ENCODE measurements at places on chromosomes 5 and 9.

DNA sequence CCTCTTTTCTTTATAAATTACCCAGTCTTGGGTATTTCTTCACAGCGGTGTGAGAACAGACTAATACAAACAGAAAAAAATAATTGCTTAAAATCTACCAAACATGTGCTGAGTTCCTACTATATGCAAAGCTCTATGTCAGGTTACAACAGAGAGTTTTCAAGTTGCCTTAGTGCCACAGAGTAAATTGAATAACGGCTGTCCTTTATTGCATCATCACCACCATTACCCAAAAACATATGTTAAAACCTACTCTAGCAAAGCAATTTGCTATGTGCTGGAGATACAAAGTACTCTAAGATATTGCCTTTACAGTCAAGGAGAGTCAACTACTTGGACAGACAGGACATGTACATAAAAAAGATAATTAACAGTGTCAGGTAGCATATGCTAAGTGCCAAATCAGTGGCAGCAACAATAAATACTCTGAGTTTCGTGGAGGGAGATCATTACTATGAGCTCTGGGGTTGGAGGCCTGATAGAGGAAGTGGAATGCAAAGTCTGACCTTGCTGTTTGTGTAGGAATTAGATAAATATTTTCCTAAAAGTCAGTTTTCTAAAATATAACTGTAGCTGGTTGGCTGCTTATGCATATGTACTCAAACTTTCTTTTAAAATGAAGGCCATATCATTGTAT, 1058.7 kb upstream of the WWC1 start:
- H3K27ac ChIP-seq: no peak overlapping the region
- no peaks in the 10 kb centered on the region for H3K36me3 ChIP-seq
- no peak overlapping the region for H3K4me3 ChIP-seq
- no peaks in the 10 kb centered on the region for H3K4me1 ChIP-seq
- no peak for DNase-seq
- no peaks in the 10 kb centered on the region for H3K27me3 ChIP-seq

DNA sequence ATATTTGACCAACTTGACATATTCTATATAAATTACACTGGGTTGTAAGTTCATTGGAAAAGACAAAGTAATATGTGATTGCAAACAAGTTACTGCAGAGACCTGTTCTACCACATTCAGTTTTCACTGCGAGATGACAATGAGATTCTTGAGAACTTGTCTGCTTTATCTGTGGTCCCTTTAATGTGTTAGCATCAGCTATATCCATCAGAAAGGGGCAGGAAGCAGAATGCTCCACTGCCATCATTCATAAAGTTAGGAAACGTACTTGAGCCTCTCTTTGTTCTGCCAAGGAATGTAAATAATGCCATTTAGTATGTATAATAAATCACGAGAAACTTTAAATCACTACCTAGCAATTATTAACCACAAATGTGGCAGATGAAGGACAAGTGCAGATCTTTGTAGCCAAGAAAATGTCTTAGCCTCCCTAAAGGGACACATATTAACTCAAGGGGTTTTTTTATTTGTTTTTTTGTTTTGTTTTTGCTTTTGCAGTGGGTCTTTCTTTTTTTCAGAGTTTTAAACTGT, 59.4 kb downstream of the GIN1 start:
- H3K4me1 ChIP-seq: no peaks in the 10 kb centered on the region
- H3K36me3 ChIP-seq: no peaks in the 10 kb centered on the region
- H3K27me3 ChIP-seq: no peaks in the 10 kb centered on the region

GRCh38 chr5:126846344-126846743, 69.4 kb downstream of the LMNB1 start:
- H3K36me3 ChIP-seq: no peaks in the 10 kb centered on the region
- no peak overlapping the region for H3K4me3 ChIP-seq
- no peak for DNase-seq
- H3K27ac ChIP-seq: peak overlapping the region; percentile 24
- H3K27me3 ChIP-seq: no peaks in the 10 kb centered on the region

- no peak overlapping the region for H3K4me3 ChIP-seq
- H3K36me3 ChIP-seq: no peaks in the 10 kb centered on the region
- no peaks in the 10 kb centered on the region for H3K27me3 ChIP-seq
- no peak overlapping the region for H3K27ac ChIP-seq
- no peaks in the 10 kb centered on the region for H3K4me1 ChIP-seq
These were observed 84.3 kb upstream of the GRHPR start for GRCh38 chr9:37338218-37338617.

DNA sequence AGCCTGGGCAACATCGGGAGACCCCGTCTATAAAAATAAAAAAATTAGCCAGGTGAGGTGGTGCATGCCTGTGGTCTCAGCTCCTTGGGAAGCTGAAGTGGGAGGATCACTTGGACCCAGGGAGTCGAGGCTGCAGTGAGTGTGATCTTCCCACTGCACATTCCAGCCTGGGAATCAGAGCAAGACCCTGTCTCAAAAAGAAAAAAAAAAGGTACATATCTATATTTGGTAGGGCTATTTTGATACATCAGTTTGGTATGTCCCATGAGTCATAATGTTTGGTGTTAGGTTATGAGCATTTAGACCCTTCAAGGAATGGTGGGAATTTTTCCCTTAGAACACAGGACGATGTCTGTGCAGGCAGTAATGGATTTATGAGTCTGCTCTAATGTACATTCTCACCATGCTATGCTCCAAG, 55.3 kb upstream of the POU4F3 start:
- H3K4me1 ChIP-seq: no peaks in the 10 kb centered on the region
- no peak for DNase-seq
- peaks cover 54% of the 10 kb centered on the region for H3K36me3 ChIP-seq
- H3K4me3 ChIP-seq: no peak overlapping the region
- H3K27ac ChIP-seq: no peak overlapping the region

DNA sequence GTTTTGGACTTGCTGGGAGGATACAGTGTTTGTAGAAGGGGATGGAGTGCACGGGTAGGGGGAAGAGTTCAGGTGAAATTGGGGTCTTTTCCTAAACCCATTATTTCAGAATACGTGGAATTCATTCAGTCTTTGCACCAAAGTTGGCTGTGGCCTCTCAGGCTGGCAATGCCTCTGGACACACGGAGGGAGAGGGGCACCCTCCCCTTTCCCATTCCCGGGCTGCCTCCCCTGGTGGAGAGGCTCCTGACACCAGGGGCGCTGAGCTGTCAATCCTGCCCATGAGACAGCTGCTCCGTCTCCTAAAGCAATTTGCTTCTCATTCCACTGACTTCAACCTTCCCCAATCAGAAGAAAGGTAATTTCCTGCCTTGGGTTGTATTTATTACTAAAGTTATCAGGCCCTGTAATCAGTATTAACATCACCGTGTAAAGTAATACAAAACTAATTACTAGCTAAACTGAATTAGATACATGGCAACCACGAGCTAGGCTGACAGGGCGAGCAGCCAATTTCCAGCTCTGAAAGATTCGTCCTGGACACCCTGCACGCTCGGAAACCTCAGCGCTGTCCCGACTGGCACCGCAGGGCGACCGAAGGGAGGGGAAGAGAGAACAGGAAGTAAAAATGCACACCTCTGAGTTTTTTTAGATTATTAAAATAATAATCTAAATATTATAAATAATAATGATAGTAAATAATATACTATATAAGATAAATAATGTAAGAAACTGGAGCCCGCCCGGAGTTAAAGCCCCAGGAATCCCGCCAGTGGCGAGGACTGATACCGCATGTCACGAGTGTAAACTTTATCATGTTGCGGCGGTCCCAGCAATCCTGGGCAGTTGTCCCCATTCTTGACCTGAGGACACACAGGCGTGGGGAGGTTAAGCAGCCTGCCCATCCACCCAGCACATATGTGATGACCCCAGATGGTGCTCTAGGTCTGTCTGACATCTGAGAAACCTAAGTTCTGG, 6.9 kb upstream of the OLFM1 start:
- H3K36me3 ChIP-seq: no peaks in the 10 kb centered on the region
- peaks cover 16% of the 10 kb centered on the region for H3K27me3 ChIP-seq

DNA sequence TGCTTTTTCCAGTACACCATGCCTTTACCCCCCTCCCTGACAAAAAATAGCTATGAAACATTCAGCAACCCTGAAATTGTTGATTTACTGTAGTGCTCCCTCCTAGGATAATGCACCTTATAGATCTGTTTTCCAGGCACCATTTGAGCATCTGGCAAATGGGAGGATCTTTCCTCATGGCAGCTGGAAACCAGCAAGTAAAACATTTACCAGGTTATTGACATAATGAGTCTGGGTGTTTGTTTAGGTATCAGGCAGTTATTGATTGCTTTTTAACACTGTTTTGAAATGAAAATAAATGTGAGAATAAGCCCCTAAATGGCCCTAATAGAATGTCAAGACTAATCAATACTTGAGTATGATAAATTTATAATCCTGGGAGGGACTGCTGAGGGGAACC, 57.3 kb upstream of the KLF4 start:
- H3K4me1 ChIP-seq: no peaks in the 10 kb centered on the region
- no peak for DNase-seq
- H3K36me3 ChIP-seq: no peaks in the 10 kb centered on the region
